A549 treated with AZD2906 at 1 μM for 4 hours (cell line): ENCODE measurements at places on chromosomes 2 and 18. TPM values are rescaled to one million over a fixed set of nuclear protein-coding genes. Genes with fewer than 3 reads are reported as not detected.

The FAM168B gene
- total RNA-seq, result 78.9 to 89.5 TPM (median 86.1 TPM) in 5 replicates

The IL1A gene
- total RNA-seq, result 0.14 to 0.31 TPM (median 0.24 TPM) in 5 replicates

The C1GALT1C1L gene
- 1.5 to 2.6 TPM (median 2.4 TPM) in 5 replicates for total RNA-seq

The HES6 gene
- total RNA-seq, result 8.0 to 15.1 TPM (median 14.5 TPM) in 5 replicates

The SCN2A gene
- 0.03 TPM in 1 of 5 replicates, not detected in the others for total RNA-seq

The BCL11A gene
- total RNA-seq, result 0.01 to 0.11 TPM (median 0.09 TPM) in 5 replicates

The EVA1A gene
- total RNA-seq, result 7.8 to 10.1 TPM (median 8.6 TPM) in 5 replicates

The ASB1 gene
- 38.9 to 58.9 TPM (median 55.3 TPM) in 5 replicates for total RNA-seq
